Stimulated activated CD4-positive, alpha-beta T cell treated with anti-CD3 and anti-CD28 coated beads, Interleukin-4, amount 100 ng/mL, for 24 hours (primary cell): ENCODE measurements at places on chromosomes 16 and 17.

- no peak for DNase-seq
Measured at GRCh38 chr16:67673712-67674580, 7.3 kb downstream of the C16orf86 start.

DNA sequence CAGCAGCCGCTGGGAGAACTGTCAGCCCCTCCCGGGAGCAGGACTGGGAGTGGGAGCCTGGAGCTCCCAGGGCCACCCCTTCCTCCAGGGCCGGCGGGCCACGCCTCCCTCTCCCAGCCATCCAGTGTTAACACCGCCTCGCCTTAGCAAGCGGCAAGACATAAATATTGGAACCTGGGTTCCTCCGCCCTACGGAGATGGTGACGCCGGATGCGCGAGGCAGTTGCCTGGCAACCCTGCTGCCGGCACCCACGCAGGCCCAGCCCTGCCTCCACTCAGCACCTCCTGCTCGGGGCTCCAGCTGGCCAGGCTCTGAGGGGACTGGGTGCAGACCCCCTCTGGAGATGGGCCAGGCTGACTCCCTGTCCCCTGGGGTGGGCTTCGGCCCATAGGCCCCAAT lies 27.4 kb upstream of the CACNA1H start:
- DNase-seq = peak; percentile 33

DNA sequence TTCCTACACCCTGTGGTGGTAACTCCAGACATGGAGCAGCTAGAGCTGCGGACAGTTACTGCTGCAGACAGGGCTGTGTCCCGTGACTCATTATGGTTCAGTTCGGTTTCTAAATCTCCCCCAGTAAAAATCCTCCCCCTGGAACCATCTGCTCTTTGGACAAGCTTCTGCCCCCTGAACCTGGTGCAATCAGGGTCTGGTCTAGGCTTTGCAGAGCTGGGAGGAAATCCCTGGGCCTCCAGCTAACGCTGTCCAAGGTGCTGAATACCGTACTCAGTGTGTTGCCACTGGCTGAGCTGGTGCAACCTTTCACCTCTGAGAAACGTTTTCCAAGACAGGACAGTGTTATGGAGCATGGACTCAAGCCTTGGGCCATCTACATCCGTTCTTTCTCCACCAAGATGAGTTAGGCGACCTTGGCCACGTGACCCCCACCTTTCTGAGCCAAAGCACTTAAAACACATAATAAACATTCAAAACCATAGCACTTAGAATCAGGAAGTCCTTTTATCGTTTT lies 142.0 kb downstream of the CPPED1 start:
- no peak for DNase-seq

DNA sequence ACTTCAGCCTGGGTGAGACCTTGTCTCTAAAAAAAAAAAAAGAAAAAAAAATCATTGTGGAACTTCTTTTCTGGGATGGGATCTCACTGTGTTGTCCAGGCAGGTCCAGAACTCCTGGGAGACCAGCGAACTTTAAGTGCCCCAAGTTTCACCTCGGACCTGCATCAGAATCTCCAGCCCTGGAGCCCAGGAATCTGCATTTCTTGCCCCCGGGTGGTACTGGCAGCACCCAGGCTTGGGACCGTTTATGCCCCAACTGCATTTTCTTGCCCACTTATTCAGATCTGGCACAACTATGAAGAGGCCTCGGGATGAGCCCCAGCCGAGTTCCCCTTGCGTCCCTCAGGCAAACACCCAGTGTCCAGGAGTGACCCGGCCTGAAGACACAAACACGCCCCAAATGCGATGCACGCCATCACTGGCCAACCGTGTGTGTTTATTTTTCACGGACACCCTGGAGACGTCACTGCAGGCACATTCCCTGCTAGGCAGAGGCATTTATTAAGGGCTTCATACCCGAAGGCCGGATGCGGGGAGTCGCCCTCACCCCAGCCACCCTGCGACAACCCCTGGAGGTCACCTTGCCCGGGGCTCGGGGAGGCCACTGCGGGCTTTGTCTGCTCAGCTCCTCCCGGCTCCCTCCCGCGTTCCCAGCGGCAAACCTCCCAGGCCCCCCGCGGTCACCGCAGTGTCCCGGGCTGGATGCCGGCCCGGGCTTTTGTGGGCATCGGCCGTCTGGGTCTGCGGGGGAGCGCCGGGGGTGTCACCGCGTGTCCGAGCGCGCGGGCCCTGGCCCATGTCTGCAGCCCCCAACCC lies 684 bp upstream of the SPIRE2 start:
- no peak for DNase-seq

DNA sequence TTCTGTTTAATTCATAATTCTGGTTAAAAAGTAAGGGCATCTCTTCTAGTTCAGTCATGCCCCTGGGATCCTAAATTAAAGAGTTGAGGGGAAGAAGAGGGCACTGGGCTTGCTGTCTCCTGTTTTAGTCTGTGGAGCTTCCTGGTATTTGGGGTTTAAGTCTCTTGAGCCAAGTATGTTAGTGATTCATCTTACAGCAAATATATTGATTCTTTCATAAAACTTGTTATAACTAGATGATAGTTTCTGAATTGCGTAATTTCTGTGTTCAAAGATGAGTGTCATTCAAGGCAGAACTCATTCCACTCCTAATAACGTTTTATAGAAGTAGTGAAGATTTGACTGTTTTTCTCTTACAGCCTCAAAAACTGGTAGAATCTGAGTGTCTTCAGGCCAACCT lies 1.7 kb downstream of the TXNDC17 start:
- no peak for DNase-seq

- no peak for DNase-seq
Measured at GRCh38 chr16:27928542-27928941, 135.0 kb downstream of the GSG1L start.

DNA sequence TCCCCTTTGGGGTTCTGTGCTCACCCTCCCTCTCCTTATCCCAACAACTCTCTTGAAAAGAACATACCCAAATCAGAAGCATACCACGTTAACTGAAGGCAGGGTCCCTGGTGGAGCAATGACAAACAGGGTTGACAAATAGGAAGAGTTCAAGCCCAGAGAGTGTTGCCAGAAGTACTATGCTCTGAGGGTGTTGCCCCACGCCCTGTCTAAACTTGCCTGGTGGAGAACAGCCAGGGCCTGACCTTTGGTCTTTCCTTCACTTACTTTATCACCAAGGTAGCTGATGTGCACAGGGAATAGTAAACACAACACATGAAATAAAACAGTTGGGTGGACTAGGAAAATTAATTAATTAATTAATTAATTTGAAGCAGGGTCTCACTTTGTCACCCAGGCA lies 23.3 kb downstream of the ZNF75A start:
- DNase-seq = no peak

GRCh38 chr16:67115639-67116038 lies 5.9 kb downstream of the PHAF1 start:
- no peak for DNase-seq

DNA sequence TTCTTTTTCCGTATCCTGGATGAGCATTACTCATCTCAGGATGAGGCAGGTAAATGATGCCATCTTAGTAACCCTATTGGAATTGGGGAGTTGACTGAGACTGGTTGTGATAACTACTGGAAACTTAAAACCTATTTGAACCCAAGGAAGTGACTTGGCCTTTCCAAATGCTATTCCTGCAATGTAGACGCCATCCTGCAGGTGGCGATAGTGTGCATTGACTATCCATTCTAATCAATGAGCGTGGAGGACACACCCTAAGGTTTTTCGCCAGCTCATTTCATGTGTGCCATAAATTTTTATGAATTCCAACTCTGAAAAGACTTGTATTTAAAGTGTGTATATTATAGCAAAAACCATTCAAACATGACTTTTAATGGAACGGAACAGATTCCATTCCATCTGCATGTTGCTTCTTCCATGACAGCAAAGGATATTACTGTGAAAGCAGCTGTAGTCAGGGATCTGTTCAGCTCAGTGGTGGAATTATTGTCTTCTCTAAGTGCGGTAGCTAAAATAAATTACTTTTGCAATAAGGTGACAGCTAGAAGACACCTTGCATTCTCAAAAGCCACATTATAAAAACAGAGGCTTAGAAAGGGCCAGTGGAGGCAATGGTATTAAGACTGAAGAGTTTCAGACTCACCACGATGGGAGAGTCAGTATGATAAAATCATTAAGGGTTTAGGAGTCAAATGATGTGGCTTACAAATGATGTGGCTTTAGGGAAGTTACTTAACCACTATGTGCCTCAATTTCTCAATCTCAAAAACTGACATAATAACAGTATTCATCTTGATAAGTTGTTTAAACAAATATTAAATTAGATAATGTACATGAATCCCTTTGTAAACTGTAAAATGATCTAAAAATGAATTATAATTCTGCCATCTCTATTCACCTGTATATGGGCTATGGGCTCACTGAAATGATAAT lies 55.5 kb downstream of the SYT17 start:
- DNase-seq = peak; percentile 22

DNA sequence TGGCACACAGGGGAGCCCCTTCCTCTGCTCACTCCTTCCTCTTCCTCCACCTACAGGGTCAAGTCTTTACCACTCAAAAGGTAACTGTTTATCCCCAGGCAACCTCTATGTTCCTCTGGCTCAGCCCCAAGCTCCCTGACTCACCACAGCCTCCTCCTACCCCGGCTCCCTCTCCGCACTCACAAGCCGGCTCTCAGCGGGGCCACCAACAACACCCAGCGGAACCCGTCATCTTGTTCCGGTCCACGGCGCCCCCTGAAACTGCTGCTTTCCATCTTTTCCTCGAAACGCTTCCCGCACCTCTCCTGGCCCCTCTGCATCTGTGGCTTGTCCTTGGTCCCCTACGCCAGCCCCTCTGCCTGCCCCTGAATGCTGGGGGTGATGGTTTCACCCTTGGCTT lies 58.4 kb downstream of the NXN start:
- DNase-seq = no peak

GRCh38 chr17:59751955-59752413 lies 44.5 kb downstream of the VMP1 start:
- peak; percentile 26 for DNase-seq

GRCh38 chr17:74671031-74671771 lies 41.5 kb downstream of the CD300LF start:
- DNase-seq = peak; percentile 76

GRCh38 chr16:23025692-23026307 lies 123.5 kb downstream of the USP31 start:
- DNase-seq = no peak

DNA sequence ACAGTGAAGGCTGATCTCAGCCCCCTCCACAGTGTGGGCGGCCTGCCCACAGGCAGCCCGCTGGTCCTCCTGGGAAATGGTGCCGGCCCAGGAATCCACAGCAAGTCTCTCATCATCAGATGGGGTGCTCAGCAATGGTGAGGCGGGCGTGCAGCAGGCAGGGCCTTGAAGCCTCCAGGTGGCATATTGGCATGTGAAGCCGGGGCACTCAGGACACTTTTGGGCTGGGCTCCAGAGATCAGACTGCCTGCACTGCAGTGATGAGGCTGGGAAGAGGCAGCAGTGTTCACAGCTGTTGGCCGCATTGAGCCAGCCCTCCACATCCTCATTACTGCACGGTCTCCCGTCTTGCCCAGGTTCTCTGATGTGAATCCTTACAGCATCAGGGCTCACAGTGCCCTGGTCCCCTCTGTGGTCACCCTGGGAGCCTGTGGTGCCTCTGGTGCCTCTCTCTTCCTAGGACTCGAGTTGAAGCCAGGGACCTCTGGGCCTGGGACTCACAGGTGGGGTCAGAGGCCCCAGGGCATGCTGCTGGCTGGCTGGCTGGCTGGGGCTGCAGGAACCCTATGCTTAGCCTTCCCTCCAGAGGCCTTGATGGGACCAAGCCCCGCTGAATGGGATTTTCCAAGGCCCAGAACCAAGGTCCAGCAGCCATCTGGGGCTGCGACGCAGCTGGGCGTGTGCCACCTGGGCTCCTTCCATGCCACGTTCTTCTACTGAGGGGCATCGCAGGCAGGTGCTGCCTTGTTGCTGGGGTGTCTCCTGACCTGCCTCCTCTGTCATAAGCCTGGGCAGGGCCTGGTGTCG lies 48.6 kb downstream of the TNFRSF13B start:
- no peak for DNase-seq

DNA sequence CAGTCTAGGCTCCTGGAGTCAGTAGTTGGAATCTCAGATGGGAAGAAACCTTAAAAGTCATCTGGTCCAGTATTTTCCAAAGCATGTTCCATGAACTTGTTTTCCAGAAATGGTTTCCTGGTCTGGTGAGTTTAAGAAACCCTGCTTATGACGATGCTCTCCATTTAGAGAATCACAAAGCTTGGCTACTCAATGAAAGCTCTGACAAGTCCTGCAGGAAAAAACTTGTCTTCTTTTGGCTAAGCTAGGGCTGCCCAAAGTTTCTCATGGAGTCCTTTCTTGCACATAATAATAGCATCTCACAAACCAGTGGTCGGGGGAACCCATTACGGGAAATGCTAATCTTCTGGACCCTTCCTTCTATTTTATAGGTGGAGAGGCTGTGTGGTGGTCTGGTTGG lies 5.5 kb upstream of the NKD1 start:
- DNase-seq = no peak
